ENCODE measurements at places on chromosomes 6 and 20.

DNA sequence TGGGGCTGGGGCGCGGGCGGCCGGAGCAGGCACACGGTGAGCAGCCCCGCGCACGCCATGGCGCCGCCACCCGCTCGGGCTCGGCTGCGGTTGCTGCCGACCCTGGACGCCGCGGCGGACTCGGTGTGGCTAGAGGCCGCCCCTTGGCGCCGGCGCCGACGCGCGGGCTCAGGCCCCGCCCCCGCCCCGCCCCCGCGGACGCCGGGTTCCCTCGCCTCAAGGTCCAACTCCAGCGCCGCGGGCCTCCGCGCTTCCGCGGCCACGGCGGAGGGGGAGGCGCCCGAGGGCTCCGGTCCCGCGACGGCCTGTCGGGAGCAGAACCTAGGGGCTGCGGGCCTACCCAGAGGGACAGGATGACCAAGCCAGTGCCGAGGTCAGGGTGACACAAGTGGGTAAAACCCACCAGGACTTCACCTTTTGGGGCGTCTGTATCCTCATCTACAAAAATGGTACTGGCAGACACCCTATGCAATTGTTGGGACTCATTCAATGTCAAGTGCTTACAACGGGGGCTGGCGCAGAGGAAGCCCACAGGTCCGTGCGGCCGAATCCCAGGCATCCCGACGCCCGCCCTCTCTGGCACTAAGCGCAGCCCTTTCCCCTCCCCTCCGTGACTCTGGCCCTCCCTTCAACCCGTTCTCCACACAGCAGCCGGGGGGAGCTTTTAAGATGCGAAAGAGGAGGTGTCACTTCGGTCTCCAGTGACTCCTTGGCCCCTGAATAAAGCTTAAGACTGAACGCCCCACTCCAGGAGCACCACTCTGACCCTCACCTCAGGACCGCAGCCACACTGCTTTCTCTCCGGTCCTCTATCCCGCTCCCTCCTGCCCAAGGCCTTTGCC is at the start of gene NECAB3:
NECAB3 (minus strand) TSS at position 135 of the 842 bp plus-strand sequence; CDS start at position 59, 76 bp downstream.
- peak; percentile 90 for DNase-seq

DNA sequence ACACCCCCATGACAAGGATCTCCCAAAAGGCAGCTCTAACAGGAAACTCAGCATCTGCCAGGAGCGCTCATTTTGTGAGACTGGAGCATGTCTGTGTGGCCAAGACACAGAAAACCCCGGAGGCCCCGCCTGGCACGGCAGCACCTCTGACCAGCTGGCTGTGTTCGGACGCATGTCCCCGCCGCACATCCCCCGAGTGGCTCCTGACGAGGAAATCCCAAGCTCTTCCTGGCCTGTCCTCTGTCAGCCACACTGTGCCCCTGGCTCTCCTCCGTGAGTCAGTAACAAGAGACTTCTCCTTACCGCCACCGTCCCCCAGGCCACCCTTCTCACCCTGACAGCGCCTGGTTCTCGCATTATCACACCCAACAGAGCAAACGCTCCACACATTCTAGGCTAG is 14.4 kb downstream of the SLC2A4RG start:
- DNase-seq: no peak

- DNase-seq: peak; percentile 20
These were observed 211.6 kb upstream of the THEMIS start for GRCh38 chr6:128112494-128112893.

DNA sequence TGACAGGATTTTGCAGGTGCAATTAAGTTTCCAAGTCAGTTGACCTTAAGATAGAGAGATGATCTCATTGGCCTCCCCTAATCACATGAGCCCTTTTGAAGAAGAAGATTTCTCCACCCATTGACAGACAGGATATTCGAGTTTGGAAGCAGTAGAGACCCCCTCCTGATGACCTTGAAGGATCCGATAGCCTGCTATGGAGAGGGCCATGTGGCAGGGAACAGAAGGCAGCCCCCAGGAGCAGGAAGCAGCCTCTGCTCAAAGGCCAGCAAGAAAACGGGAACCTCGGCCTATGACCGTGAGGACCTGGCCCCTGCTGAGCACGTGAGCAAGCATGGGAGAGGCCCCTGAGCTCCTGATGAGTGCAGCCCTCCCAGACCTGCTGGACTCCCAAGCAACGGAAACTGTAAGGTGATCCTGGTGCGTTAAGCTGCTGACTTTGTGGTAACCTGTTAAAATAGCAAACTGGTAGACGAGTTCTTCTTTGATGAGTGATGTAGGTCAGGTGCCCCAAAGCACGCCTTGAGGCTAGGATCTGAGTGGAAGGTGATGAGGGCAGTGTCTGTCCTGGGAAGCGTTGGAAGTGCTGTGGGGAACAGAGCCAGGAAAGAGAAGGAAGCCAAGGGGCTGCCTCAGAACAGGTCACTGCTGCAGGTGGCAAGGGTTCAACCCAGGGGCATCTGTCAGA is 18.5 kb upstream of the TUBB2A start:
- no peak for DNase-seq

DNA sequence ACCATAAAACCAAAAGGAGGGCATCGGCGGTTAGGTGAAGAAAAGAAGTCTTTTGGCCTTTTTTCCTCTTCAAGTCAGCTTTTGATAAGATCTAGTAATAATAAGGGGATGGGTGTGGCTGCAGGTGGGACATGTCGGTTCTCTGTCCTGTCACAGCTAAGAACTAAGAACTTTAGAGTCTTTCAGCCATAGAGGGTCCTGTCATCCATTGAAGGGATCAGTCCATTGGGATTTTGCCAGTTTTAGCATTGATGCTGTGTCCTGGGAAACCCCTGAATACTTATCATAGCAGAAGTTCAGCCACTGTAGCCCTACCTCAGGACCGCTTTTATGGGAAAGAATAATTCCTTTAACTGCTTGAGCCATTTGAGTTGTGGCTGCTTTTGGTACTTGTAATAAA is 18.2 kb upstream of the SCP2D1 start:
- no peak for DNase-seq

- no peak for DNase-seq
These were observed 42.6 kb downstream of the NCOA3 start for GRCh38 chr20:47544240-47544639.
